ENCODE measurements at places on chromosomes 5 and 9.

DNA sequence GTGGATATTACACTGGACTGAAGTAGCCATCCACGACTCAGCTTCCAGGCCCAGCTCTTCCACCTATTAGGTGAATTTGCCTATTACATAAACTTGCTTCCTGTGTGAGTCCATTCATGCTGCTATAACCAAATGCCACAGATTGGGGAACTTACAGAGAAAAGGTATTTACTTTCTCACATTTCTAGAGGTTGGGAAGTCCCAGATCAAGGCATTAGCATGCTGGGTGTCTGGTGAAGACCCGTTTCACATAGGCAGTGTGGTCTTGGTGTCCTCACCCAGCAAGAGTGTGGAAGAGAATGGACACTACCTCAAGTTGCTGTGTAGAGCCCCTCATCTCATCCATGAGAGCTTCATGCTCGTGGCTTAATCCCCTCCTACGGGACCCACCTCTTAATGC lies 282.6 kb downstream of the IRX1 start:
- DNase-seq = no peak

DNA sequence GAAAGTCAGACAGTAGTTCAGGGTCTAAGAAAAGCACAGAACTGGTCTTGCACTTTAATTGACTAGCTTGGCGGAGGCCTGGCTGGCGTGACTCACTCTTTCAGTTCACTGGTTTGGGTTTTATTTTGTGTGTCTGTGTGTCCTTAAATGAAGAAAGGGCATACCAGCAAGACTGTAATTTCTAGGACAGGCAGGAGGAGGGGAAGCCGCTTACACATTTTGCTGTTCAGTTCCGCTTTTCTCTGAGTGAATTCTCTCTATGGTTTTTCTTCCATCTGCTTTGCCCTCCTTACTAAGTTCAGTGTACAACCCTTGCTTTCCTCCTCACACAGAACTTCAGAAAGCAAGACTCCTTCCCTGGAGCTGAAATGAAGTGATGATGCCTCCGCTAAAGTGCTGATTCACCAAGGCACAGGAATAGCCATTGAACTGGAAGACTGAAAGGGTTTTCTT lies 150.8 kb downstream of the MEF2C start:
- DNase-seq = no peak

- DNase-seq = no peak
Measured at GRCh38 chr9:90024409-90024808, 419.6 kb downstream of the GADD45G start.

DNA sequence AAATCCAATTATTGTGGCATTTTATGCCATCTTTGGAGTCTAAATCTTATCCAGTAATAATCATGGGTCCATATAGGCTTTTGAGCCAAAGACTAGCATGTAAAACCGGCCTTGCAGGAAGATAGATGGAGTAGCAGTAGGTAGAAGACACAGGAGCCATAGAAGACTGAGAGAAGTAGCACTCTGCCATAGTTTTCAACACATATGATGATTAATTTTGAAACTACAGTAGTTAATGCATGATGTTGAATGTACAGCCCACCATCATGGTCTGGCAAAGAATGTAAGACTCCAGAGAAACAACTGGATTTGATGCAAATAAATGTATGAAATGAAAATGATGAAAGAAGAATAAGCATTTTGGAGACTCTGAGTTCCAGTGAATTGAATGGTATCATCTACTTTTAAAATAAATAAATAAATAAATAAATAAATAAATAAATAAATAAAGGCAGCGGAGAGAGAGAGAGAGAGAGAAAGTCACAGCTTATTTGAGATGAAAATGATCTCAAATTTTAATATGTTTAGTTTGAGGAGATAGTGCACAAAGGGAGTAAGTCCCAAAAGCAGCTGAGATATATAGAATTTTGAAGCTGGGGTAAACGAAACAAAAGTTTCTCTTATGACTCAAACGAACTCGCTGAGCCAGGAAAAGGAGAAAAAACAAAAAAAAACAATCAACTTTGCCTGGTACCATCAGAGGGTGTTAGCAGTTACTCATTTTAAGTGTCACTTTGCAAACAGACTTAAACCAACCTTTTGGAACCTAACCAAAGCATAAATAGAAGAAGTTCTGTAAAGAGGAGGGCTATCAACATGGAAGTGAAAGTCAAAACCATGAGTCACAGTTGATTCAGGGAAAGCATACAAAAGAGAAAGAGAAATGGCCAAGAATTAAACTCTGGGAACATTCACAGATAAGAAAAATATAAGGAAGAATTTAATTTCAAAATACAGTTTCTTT lies 388.7 kb downstream of the CETN3 start:
- no peak for DNase-seq

DNA sequence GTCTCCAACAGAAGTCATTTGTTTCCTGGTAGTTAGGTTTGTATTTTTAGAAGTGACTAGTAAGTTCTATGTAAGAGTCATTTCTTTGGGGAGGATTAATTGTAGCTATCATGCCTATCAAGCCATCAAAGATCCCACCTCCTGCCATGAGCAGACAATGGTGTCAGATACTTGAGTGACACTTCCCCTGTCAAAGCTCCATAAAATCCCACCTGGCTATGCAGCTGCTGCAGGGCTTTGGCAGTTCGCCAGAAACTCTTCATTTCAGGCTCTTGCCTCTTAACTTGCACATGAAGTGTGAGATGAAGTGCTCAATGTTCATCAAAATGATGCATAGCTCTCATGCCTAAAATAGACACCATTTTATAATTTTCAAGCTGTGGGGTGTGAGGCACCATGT lies 312.1 kb downstream of the CDH12 start:
- DNase-seq = peak; percentile 99

DNA sequence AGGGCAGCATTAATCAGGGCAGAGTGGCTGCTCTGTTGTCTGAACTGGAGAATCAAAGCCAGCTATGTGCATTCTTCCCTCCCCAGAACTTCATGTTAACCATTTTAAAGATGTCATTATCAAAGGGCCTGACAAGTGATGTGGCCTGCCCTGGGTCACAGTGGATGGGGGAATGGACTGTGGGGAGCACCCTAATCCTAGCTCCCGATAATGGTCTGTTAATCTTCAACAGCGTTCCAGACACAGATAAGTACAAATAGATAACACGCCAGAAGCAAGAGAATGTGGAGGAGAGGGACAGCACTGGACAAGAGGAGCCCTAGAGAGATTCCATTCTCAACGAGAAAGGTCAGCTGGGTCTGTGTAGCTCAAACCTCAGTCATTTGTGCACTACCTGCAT lies 77.5 kb downstream of the DPYSL3 start:
- DNase-seq = no peak

DNA sequence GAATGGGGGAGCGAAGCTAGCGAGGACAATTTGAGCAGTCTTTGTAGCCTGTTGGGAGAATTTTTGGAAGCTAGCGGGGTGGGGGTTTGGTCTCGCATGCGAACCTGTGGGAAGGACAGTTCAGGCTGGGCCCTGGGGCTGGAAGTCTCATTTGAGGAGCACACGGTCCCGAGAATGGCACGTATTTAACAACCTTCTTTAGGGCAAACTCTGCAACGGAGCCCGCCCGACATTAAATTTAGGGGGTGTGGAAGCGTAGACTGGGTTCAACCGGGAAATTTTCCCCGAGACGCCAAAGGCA lies 35.2 kb upstream of the NFIB start:
- DNase-seq = no peak

DNA sequence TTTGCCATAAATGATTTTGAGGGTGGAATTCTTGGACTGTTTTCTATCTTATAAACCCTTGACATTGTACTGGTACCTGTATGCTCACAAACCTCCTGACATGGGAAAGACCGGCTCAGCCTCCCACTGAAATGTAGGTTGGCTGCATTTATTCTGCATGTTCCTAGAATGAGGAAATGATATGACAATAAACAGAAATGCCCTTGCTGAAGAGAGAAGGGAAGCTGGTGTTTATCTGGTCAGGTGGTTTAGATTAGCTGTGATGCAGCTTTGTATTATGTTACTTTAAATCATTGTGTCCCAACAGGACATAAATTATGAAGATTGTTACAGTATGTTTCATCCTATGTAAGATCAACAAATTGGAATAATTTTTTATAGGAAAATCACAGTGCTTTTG lies 23.1 kb upstream of the CATSPER3 start:
- no peak for DNase-seq

DNA sequence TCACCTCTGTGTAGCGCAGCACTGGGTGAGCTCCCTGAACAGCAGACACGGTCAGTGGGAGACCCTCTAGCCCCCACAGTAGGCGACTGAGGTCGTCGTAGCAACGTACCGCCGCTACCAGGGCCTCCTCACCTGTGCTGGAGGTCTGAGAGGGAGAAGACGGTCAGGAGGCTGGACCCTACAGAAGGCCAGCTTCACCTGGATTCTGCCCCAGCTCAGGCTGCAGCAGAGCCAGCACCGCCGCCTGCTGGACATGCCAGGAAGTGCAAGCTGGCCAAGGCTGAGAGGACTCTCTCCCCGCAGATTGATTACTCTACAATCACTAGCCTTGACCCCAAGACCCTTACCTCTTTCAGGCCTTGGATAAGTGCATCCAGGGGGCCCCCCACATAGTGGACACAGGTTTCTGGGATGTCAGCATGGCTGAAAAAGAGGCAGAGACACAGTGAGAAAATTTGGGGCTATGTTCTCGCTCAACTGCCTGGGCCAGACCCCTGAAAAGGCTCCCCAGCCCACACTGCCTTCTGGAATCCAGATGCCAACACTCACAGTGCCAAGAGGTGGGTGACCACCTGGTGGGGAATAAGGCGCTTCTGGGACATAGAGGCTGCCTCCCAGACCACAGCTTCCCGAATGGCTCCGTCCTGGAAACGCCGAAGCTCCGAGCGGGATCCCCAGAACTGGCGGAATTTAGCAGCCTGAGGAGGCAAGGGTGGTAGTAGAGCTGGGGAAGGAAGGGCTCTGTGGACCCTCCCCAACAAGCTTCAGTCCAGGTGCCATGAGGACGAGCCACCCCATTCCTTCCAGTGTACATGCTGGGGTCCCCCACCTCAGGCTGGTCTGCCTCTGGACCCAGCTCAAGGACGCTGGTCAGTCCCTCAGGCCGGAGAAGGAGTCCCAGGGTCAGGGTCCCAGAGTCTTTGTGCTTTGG lies 6.9 kb downstream of the NOL6 start:
- no peak for DNase-seq

DNA sequence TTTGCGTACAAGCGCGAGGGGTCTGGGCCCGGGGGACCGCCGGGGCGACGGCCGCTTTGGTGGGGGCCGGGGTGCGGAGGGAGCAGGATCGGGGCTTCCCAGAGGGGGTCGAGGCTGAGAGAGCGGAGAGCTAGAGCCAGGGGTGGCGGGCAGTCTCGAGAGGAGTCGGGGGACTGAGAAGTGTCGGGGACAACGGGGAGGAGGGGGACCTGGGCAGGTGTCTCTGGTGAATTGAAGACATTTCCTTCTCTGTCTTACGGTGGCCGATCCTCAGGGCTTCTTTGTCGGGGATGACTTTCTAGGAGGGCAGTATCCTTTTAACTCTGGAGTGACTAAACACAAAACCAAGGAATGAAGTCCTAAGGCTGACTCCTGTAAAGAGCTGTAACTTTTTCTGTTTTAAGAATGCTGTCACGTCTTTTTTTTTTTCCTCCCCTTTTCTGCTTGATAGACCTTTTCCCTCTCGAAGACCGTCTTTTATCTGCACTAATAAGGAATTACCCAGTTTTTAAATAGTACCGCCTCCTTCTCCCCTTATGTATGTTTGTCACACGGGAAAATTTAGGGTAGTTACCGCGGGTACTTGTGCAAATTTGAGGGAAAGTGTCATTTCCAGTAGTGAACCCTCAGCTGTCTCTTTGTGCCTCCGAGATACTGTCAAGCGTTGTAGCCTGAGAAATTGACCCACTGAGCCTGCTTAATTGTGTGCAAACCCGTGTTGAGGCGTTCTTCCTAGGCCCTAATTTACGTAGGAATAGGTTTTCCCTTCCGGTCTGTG lies 822 bp downstream of the DENND4C start:
- DNase-seq = no peak

DNA sequence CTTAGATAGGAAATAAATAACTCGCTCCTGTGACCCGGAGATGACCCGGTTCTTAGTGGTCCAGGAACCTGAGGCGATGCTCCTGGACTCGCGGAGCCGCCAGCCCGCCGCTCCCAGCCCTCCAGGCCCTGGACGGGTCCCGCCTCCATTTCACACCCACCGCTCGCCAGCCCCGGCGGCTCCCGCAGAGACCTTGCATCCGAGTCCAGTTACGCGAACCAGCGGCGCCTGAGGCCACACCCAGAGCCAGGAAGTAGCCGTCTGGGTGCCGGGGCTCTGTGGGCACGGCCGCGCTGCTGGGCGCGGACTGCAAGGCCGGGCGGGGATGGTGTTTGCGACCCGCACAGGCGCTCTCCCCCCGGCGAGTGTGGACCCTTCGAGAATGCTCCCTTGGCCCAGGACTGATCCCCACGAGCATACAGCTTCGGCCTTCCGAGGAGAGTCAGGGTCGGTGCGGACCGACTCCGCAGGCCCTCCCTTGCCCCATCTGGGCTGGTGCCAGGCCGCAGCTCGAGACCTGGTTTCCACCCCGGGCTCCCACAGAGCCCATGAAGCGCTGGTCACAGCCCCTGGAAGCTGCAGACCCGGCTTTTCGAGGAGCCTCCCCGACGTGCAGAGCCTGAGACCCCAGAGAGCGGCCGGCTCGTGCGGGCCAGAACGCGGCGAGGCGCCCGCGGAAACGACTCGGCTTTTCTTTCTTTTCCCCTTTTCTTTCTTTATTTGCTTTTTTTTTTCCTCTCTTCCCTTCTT lies 5.2 kb upstream of the BARX1 start:
- DNase-seq = no peak

- no peak for DNase-seq
Measured at GRCh38 chr5:116355819-116356601, 218.6 kb downstream of the SEMA6A start.

- DNase-seq = no peak
Measured at GRCh38 chr9:127534931-127535330, 77.1 kb upstream of the STXBP1 start.

DNA sequence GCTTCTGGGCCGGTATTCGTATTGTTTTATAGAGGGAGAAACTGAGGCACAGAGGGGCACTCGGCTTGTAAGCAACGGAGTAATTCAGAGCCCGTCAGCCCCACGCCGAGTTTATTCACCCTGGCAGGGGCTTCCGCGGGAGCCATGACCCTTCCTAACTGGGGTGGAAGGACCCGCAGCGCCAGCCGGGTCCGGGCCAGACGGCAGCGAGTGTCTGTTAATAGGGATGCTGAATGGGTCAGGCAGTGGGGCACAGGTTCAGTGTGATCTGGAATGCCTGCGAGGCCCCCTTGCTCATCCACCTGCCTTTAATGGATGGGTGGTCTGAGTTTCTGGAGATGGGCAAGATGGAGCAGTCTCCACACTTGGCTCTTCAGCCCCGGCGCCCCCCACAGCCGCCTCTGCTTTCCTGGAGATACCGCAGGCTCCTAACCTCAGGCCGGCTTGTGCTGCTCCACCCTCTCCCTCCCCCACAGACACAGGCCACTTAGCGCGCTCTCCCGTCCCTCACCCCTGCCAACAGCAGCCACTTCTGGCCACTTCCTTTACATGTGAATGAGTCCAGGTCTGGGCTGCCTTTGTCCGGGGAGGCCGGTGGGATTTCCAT lies 147.1 kb downstream of the ERCC6L2 start:
- DNase-seq = no peak

- no peak for DNase-seq
Measured at GRCh38 chr9:83557317-83557716, 19.1 kb upstream of the FRMD3 start.
